Foreskin melanocyte (primary cell): ENCODE measurements at places on chromosomes 13 and 19.

DNA sequence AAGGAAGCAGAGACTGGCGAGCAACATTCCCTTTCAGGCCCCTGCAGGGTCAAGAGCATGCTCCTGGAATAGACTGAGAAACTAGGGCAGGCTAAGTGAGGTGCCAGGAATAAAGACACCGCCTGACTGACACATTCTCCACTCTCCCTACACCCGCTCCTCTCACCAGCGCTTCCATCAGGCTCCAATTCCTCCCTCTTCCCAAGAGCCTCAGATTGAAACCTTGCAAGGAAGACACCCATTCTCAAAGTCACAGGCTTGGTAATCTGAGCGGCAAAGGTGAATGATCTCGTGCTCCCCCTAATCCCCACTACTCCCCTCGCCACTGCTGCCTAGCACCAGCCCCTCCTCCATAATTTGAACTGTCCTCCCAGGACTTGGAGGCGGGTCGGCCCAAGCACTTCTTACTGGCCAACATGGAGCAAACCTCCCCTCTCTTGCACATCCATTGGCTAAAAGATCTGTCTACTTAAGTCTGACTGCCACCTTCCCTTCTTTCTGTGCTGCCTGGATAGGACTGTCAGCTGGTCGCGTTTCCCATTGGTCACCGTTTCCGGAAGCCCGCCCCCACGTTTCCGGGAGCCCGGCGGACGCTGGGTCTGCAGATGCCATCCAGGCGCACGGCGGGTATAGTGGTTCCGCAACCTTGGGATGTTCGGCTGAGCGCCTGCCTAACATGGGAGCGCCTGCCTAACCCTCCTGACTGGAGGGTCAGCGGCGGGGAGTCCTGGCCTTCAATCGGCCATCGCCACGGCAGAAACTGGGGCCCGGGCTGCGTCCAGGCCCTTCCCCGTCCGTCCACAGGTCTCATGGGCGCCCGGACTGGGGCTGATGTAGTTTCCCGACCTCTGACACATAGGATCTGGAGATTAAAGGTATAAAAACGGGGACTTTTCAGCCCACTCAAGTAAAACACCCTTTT lies 33.6 kb downstream of the ZNF383 start:
- peak; percentile 59 for DNase-seq

DNA sequence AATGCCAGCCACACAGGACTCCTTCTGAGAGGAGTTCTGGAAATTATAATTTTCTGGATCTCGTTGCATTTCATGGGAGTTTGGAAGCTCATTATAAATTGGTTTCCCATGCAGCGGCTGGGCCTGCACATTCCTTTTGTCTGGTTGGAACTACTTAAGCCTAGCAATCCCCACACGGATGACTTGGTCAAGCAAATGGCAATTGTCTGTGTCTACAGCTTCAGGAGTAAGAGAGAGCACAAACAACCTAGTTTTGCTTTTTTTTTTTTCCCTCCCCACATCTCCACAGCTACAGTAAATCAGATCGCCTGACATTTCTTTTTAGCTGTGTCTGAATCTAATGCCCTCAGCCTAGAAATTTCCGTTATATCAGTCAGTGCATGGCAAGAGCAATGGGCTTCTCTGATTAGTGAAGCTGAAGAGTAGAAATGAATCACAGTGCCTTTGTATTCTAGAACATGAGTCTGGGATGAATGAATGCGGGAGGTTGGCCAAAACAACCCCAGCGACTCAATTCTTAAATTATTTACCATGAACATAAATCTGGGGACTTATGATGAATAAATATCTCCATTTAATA lies 15.1 kb downstream of the PCDH8 start:
- DNase-seq, result no peak

DNA sequence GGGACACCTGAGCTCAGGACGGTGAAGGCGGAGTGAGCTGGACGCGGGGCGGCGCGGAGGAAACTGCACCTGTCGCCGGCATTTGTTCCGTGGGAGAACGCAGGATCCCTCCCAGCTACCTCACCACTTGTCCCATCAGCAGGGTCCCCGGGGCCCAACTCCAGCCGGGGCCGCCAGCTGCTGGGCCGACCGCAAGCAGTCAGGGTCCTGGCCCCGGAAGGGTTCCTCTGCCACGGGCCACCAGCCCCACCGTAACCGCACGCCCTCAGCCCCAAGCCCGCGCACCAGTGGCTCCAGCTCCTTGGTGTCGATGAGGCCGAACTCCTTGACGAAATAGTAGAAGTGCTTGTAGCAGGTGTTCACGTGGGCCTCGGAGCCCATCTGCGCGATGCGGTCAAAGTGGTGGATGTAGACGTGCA lies 19.6 kb downstream of the MOB3A start:
- no peak for DNase-seq

GRCh38 chr13:75934889-75935288 lies 298.8 kb downstream of the LMO7 start:
- no peak for DNase-seq

DNA sequence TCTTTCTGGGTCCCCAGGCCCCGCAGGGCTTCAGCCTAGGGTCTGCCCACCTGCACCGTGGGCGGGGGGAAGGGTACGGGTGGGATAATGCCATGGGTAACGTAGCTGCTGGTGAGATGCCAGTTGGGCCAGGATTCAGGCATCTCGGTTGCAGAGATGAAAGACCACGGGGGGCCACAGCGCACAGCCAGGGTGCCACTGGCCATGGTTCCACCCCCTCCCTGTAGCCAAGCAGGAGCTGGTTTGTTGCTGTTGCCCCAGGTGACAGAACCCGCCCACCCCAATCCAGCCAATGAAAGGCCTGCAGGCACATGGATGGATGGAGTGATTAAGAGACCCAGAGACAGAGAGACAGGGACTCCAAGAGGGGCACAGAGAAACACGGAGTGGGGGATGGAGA lies 1.0 kb upstream of the CGB7 start:
- no peak for DNase-seq

DNA sequence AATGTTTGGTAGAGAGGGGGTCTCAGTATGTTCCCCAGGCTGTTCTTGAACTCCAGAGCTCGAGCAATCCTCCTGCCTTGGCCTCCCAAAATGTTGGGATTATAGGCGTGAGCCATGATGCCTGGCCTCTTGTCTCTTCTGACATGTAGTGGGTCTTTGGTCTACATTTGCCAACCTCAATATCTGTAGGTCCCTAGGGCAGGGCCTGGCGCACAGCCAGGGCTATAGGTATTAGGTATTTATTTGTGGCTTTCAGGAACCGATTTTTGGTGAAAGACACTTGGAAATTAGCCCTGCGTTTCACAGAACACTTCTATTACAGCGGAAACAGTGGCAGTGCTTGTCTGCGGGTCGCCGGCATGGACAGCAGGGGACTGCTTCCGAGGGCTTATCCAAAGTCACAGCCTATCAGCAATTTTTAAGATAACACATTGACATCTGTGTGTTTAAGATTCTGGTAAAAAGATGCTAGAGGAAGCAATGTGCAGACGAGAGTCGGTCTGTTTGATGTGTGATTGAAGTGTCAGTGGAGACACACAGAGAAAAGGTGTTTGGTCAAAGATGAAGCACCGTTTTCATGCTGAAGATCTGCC lies 14.5 kb downstream of the ZNF536 start:
- no peak for DNase-seq

GRCh38 chr19:40246292-40247073 lies 20.0 kb upstream of the CCNP start:
- DNase-seq, result no peak

DNA sequence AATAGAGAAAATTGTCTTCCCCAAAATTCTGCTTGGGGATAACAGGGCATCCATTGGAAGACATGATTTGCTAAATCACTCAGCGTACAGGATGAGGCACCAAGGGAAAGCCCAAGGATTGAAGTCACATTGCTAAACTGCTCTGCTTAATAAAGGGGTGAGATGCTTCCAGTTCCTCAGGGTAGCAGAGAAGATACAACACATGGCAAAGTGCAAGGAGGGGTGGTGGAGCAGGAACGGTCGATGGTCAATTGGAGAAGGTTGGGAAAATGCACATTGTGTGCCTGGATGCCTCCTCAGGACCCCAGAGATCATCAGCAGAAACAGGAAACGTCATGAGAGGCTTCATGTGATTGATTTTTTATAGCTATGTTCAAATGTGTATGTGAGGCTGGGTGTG lies 116.3 kb upstream of the SOX1 start:
- no peak for DNase-seq

DNA sequence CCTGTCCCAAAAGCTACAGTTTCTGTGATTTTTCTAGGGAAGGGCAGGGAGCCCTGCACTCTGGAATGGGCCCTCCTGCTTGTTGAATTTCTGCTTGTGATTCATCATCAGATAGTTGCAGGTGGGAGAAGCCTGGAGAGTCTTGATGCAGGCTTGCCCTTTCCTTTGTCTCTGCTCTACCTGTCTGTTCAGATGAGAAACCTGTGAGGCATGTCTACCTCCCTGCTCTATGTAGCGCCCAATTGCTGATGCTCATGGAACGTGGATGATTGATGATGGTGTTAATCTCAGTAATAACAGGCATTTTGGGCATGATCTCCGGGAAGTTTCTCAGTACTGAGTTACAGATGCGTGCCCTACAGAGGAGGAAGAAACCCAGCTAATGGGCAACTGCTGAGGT lies 10.9 kb upstream of the CBY2 start:
- no peak for DNase-seq

DNA sequence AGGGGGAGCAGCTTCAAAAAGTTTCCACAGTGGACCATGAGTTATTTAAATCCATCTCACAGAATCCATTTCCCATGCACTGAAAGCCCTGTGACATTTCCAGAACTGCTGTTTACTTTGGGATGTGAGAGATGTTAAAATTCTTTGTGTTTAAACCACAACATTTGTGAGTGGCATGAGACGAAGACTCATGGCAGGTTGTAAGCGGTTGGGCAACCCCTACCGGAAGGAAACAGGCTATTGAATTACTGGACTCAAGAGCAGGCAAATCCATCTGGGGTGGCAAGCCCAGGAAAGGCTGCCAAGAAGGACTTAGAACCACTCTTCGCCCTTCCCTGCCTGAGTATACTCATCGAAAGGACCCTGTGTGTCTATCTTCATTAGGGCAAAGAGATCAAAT lies 22.3 kb upstream of the CLDN10 start:
- peak; percentile 15 for DNase-seq

- no peak for DNase-seq
Measured at GRCh38 chr13:112182846-112183531, 116.0 kb downstream of the SOX1 start.

DNA sequence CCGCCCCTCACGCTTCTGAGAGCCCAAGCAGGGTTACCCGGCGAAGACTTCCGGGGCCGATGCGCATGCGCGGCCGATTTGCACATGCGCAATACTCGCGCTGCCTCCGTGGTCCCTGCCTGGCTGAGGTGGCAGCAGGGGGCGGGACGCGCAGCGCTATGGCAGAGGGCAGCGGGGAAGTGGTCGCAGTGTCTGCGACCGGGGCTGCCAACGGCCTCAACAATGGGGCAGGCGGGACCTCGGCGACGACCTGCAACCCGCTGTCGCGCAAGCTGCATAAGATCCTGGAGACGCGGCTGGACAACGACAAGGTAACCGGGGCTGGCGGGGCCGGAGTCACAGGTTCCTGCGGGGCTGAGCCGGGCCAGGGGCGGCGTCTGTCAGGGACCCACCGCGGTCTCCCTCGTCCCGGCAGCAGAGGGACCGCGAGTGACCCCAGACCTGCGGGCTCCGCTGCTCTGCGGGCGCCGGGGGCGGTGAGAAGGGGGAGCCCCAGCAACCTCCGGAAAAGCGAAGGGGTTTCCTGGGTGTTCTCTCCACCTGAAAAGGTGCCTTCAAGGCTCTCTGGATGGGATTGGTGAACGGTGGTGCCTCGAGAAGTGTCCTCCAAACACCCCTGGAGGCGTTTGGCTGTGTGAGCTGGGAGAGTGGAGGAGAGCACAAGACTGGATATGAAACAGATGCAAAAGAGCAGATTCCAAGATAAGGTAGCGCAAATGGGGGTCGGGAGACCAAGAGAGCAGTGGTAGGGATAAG lies at the start of gene COG6:
Gene COG6, plus strand, starts transcription at position 94 of the 756 bp plus-strand sequence. Its CDS starts 65 bp downstream, at position 159.
- peak; percentile 67 for DNase-seq

DNA sequence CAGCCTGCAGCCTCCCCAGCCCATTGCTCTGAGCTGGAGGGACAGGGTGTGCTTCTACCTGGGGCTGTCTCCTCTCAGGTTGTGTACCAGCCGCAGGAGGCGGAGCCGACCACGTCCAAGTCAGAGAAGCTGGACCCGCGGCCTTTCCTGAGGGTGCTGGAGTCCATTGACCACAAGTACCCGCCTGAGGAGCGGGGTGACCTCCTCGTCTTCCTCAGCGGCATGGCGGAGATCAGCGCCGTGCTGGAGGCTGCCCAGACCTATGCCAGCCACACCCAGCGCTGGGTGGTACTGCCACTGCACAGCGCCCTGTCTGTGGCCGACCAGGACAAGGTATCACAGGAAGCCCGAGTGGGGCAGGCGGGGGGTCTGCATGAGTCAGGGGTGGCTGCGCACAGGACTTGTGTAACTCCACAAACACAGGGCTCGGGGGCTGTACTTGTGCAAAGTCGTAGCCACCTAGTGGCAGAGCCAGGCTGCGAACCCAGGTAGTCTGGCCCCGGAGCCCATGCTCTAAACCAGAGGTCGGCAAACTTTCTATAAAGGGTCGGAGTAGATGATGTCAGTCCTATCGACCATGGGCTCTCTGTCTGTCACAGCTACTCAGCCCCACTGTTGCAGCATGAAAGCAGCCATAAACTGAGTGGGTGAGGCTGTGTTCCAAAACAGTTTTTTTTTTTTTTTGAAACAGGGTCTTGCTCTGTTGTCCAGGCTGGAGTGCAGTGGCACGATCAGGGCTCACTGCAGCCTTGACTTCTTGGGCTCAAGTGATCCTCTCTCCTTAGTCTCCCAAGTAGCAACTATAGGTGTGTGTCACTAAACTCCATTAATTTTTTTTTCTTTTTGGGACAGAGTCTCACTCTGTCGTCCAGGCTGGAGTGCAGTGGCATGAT lies 8.9 kb downstream of the DHX34 start:
- DNase-seq, result no peak

DNA sequence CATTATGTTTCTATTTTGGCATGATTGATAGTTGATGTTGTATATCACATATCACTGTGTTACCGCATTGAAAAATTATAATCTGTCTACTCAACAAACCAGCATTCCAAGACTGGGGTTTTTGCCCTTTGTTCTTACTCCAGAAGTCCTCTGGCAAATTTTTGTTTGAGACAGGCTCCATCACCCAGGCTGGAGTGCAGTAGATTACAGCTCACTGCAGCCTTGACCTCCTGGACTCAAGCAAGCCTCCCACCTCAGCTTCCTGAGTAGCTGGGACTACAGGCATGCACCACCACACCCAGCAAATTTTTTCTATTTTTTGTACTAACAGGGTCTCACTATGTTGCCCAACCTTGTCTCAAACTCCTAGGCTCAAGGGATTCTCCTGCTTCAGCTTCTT lies 741.0 kb downstream of the PCDH9 start:
- no peak for DNase-seq

- no peak for DNase-seq
Measured at GRCh38 chr19:14103310-14103709, 12.8 kb upstream of the SAMD1 start.
